ENCODE measurements at places on chromosomes 3 and 15. TPM values are rescaled to one million over a fixed set of nuclear protein-coding genes. Genes with fewer than 3 reads are reported as not detected.
A peak's percentile ranks its signal among the peaks of the same experiment; 100 is the strongest.

GRCh38 chr3:71584394-71585011 lies 975 bp upstream of the FOXP1 start:
- peak; percentile 84 for DNase-seq
- no peaks in the 10 kb centered on the region for H3K36me3 ChIP-seq
- peak overlapping the region; percentile 86 for H3K4me3 ChIP-seq
- H3K27me3 ChIP-seq: peaks cover 18% of the 10 kb centered on the region

The SACM1L gene
- total RNA-seq: 67.5 TPM

GRCh38 chr3:29226706-29227105 lies 54.2 kb upstream of the RBMS3 start:
- no peak overlapping the region for H3K27ac ChIP-seq
- no peak overlapping the region for H3K4me3 ChIP-seq
- H3K27me3 ChIP-seq: no peaks in the 10 kb centered on the region
- no peaks in the 10 kb centered on the region for H3K4me1 ChIP-seq

GRCh38 chr15:58604455-58604923 lies 145.0 kb downstream of the ADAM10 start:
- DNase-seq: no peak
- no peaks in the 10 kb centered on the region for H3K27me3 ChIP-seq
- H3K27ac ChIP-seq: no peak overlapping the region
- H3K4me3 ChIP-seq: no peak overlapping the region
- peaks cover 11% of the 10 kb centered on the region for H3K36me3 ChIP-seq

GRCh38 chr3:126319701-126320295 lies 37.4 kb downstream of the KLF15 start:
- DNase-seq: peak; percentile 54
- no peaks in the 10 kb centered on the region for H3K27me3 ChIP-seq
- H3K36me3 ChIP-seq: no peaks in the 10 kb centered on the region
- no peak overlapping the region for H3K4me3 ChIP-seq

Measured in spleen (tissue), 13 donors.